ENCODE measurements at places on chromosomes 12 and 14.
A peak's percentile ranks its signal among the peaks of the same experiment; 100 is the strongest.

- no peak for DNase-seq
Measured at GRCh38 chr12:104649217-104649824, 192.6 kb downstream of the CHST11 start.

DNA sequence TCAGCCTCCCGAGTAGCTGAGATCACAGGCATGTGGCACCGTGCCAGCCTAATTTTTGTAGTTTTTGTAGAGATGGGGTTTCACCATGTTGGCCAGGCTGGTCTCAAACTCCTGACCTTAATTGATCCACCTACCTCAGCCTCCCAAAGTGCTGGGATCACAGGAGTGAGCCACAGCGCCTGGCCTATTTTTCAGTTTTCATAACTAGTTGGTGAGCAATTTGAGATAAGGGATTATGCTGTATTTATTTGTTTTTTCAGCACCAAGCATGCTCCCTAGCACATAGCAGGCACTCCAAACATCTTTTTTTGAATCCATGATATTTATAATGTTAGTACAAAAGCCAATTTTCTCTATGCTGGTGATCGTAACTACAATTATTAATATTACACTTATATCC lies 541.2 kb downstream of the SNAPC1 start:
- no peak for DNase-seq

- no peak for DNase-seq
Measured at GRCh38 chr14:101060171-101060601, 156.7 kb upstream of the RTL1 start.

DNA sequence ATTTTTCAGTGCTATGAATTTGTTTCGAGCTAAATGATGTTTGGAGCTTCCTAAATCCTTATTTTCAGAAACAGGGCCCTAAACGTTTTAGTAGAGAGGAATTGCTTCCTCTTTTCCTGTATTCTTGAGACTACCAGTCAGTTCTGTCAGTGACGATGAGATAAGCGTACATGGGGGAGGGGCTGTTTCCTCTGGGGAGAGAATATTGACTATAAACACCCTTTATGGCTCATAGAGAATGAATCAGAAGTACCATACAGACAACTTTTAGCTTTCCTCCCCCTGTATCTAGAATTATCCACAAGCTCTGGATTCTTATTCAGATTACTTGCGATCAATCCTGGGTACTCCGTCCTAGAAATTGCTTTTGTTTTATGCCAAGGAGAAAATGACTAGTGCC lies 5.1 kb downstream of the TBK1 start:
- no peak for DNase-seq

DNA sequence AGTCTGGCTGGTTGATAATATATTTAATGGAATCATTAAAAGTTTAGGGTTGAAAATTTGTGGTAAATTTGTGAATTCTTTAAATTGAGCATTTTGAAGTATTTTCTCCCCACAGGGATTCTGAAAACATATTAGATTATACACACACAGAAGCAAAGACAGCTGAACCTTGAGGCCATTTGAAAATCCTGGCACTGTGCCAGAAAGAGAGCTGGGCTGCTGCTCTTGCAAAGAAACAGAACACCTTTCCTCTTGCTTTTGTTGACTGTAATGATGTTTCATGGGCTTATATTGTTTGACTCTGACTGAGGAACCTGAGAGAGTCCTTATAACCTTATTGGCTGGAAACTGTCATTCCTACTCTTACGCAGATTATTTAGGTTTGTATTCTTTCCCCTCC lies 4.8 kb downstream of the RNF34 start:
- DNase-seq = no peak

DNA sequence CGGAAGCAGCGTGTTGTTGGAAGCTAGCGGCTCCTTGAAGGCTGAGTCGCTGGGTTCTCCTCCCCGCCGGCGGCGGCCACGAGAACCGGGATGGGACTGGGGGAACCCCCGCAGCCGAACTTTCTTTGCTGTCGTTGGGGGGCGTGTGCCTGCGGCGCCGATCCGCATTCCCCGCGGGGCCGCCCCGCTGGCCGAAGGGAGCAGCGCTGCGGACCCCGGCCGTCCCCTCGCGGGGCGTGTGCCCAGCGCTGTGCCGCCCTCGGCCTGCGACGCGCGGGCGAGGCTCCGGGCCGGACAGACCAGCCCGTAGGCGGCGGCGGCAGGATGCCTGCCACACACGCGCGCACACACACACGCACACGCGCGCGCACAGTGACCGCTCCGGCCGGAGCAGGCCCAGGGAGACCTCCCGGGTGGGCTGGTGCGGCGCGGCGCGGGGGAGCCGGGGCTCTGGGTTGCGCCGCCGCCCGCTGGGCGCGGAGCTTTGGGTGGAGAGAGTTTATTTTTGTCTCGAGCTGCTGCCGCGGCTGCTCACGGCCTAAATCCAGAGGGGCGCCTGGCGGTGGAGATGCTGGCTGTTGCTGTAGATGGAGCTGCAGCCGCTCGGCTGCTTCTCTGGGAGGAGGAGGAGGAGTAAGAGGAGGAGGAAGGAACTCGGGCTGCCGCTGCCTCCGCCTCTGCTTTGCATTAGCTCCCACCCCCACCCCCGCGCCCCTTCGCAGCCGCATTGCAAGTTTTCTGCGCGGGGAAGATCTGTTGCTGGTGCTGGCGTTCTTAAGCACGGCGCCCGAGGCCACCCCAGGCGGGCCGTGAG lies at the start of gene SAMD4A:
SAMD4A (plus strand) TSS at position 719 of the 814 bp plus-strand sequence. CDS start 789 bp downstream, outside the sequence.
- DNase-seq = peak; percentile 74

DNA sequence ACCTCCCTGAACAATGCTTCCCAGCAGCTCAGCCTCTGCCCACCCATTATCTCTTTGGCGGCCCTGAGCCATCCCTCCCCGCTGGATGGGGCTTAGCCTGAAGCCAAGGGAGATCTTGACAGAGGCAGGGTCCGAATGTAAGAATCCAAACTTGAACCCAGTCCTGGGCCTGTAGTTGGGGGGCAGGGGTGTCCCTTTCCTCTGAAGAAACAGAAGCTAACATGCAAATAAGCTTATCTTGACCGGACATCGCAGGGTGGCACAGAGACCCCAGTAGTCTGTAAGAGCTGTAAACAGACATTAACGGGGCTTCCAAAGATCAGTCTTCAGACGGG lies 6.0 kb downstream of the DLK1 start:
- no peak for DNase-seq

GRCh38 chr12:98656289-98657101 lies 11.4 kb downstream of the APAF1 start:
- no peak for DNase-seq

DNA sequence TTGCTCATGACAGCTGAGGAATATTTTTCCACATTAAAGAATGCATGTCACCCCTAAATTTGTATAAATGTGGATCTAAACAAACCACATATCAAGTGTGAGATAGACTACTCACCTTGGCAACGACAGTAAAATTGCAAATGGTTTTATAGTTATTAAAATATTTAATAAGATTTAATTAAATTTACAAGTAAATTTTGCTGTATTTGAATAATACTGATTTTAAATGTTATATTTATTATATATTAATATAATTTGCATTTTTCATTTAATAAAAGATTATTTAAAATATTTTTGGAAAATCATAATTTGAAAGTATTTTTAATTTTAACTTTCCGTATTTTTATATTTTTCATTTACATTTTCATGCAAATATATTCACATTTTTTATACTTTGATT lies 53.4 kb downstream of the SERPINA3 start:
- DNase-seq = no peak

GRCh38 chr14:63867933-63868921 lies 15.4 kb downstream of the SYNE2 start:
- DNase-seq = no peak

DNA sequence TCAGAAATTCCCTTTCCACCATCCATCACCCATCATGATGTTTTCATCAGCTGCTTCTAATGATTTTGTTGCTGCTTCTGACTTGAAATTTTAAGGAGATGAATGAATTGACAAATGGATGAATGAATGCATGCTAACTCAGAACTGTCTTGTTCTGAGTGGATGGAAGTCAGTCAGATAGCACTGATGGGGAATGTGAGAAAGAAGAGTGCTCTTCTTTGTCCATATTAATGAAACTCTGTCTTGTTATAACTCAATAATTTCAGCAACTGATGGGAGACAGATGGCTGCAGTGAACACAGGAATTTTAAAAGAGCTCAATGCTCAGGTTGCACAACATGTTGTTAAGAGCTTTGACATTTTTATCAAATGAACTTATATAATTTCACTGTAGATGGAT lies 422.0 kb downstream of the TRHDE start:
- no peak for DNase-seq

GRCh38 chr14:32203928-32204357 lies 874 bp upstream of the RNU6-8 start:
- DNase-seq = no peak

Data from anterior cingulate cortex (tissue), 58 donors.